ENCODE measurements at places on chromosomes 2 and 18.

DNA sequence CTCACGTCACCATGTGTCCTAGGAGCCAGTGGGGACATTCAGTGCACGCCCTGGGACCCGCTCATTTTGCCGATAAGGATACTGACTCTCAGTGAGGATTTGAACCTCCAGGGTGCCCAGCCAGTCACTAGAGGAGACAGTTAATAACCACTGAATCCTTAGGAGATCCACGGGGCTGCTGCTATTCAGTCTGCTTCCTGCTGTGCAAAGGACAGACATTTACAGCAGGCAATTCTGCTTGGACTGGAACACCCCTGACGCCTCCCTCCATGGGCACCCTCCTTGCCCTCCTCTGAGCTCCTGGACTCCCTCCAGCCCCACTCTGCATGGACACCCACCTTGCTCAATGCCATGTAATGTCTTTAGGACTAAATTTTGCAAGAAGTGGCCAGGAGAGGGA is 265.5 kb downstream of the EIPR1 start:
- DNase-seq = no peak

- no peak for DNase-seq
Observed at GRCh38 chr2:98731894-98732349, 990 bp upstream of the MGAT4A start.

DNA sequence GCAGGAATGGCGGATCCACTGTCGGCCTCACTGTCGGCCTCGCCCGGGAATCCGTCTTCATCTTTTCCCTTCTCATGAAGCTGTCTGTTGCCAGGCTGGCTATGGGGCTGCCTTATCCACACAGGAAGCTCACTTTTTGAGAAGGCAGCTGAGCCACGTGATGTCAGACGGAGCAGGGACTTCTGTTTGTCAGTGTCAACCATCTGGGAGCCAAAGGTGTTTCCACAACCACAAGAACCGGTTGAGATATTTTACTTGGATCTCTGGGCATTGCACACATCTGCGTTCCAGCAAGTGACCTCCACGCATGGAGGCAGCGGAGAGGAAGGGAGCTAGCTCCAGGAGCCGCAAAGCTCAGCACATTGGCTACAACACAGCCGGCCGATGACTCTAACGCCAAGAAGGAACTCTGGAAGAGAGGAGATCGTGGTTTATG is 27.4 kb upstream of the TAF1B start:
- no peak for DNase-seq

- DNase-seq = no peak
Observed at GRCh38 chr2:39159283-39159682, 38.4 kb upstream of the SOS1 start.

GRCh38 chr2:86021396-86022378 is 84.0 kb downstream of the POLR1A start:
- DNase-seq = no peak

DNA sequence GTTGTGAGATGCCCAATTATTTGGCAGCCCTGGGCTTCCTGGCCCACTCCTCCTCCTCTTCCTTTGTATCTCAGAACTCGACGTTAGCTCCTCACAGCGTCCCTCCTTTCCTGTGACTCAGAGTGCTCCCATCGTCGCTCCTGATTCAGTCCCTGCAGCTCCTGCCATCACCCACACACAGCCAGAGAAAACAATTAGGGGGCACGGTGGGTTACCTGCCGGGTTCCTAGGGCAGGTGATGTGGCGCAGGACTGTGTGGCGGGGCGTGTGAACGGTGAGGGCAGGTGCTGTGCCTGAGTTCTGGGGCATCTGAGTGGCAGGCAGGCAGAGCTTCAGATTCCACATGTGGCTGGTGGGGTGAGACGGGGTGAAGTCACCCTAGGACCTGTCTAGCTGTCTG is 42.6 kb downstream of the GLI2 start:
- DNase-seq = no peak
